ENCODE measurements at places on chromosomes 12 and 14.

DNA sequence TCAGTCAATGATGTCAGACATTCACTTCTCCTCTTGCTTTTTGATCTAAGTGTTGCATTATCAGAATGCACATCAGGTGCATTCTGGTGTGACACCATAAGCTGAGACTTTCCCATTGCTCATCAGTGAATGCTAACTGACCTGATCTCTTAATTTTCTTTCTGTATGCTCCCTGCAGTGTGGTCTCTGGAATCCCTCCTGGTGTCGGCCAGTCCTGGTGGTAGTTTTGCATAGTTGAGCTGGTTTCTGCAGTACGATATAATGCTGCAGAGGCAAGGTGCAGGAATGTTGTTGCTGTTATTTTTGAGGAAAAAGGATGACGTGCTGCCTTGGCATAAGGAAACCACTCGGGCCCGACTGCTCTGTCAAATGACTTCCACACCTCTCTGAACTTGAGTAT, 11.0 kb upstream of the SRP54 start:
- DNase-seq, result no peak

DNA sequence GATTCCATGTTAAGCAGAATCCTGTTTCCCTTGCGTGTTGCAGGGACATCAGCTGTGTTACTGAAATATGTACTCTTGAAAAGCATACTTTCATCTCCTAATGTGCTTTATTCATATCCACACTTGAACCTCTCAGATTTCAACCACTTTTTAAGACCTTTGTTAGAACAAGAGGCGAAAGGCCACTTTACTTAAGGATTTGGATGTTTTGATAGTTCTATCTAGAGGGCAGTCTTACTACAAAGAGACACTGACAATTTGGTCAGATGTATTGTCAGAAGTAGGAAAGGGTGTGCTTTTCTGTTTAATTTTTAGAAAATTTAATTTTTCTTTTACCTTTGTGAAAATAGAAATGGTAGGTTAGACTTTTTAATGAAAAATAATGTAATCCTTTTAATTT, 267.9 kb downstream of the TMTC2 start:
- no peak for DNase-seq

DNA sequence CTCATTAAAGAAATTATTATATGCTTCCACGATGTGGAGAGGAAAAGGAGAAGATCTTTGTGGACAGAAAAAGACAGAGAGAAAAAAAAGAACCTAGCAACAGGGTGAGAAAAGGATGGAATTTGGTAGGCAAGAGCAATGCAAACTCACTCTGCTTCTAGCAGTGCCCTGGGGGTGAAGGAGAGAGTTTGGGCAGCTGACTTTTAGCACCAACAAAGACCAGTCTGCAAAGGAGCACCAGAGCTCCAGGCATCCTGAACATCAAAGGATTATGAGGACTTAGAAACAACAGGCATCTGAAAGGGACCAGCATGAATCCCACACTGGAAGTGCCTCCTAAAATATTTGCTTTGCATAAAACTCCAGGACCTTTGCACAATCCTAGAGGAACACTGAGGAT, 32.8 kb upstream of the RERG start:
- no peak for DNase-seq

GRCh38 chr14:55614304-55614703, 34.3 kb downstream of the KTN1 start:
- DNase-seq, result no peak

- DNase-seq, result no peak
Observed at GRCh38 chr14:92959761-92960680, 37.1 kb downstream of the CHGA start.

- DNase-seq, result no peak
Observed at GRCh38 chr12:50101663-50102062, 2.1 kb upstream of the GPD1 start.

- DNase-seq, result no peak
Observed at GRCh38 chr12:1948883-1949282, 30.4 kb upstream of the CACNA2D4 start.

Measured in AML-193 (cell line).